Activated naive CD4-positive, alpha-beta T cell treated with Interleukin-2 at 50 U/mL for 16 hours (primary cell): ENCODE measurements at places on chromosomes 5 and 9.

GRCh38 chr9:129712634-129713401, 40.0 kb downstream of the PTGES start:
- no peak for DNase-seq

GRCh38 chr9:36127652-36128244, 8.8 kb upstream of the GLIPR2 start:
- DNase-seq: no peak

- DNase-seq: no peak
Observed at GRCh38 chr5:81188962-81189361, 44.2 kb upstream of the CKMT2 start.

GRCh38 chr5:132787076-132787475, 10.0 kb upstream of the SEPTIN8 start:
- DNase-seq: no peak

GRCh38 chr9:134725605-134725940, 84.0 kb downstream of the COL5A1 start:
- no peak for DNase-seq

DNA sequence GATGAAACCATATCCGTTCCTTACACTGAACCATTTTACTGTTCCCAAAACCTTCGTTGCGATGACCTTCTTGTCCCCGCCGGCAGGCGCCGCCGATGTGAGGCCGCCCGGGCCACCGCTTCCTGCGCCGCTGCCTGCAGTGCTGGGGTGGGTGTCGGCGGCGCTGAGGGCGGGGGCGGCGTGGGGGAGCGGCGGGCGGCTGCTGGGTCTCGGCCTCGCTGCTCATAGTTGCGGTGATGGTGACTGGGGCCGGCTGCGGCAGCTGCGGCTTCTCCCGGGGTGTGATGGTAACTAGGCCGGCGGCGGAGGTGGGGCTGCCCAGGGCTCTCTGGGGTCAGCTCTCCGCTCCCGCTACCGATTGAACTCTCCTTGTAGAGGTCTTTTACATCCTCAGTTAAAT, 14.1 kb upstream of the OR2S2 start:
- peak; percentile 17 for DNase-seq

DNA sequence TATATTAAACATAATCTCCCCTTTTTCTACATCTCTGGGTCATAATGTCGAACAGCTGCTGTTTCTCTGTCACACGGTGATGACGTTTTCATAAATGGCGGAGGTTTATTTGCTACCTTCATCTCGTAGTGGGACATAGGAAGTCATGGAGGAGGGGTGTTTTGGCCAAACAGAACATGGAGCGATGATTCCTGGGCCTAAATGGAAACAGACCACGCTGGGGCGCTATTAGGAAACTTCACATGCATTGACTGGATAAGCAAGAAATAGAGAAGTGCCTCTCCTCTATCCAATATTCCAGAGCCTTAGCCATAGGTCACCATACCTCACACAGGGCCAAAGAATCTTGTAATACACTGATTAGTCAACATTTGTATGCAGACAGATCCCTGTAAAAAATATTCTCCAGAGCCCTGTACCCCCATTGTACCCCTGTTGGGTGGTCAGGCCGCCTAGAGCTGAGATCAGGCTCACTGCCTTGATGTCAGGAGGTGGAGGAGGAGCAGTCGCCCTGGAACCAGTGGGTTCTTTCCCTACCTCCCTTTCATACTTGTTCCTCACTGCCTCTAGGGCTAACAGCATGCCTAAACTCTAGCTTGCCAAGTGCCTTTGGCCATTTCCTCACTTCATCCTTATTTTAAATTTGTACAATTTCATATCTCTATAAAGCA, 77.8 kb upstream of the SPIN1 start:
- DNase-seq: no peak

- DNase-seq: no peak
Observed at GRCh38 chr5:101534491-101535110, 631.5 kb upstream of the ST8SIA4 start.

- no peak for DNase-seq
Observed at GRCh38 chr5:52269401-52269800, 518.3 kb upstream of the ITGA1 start.

GRCh38 chr9:114034196-114034595, 43.9 kb downstream of the AMBP start:
- no peak for DNase-seq

DNA sequence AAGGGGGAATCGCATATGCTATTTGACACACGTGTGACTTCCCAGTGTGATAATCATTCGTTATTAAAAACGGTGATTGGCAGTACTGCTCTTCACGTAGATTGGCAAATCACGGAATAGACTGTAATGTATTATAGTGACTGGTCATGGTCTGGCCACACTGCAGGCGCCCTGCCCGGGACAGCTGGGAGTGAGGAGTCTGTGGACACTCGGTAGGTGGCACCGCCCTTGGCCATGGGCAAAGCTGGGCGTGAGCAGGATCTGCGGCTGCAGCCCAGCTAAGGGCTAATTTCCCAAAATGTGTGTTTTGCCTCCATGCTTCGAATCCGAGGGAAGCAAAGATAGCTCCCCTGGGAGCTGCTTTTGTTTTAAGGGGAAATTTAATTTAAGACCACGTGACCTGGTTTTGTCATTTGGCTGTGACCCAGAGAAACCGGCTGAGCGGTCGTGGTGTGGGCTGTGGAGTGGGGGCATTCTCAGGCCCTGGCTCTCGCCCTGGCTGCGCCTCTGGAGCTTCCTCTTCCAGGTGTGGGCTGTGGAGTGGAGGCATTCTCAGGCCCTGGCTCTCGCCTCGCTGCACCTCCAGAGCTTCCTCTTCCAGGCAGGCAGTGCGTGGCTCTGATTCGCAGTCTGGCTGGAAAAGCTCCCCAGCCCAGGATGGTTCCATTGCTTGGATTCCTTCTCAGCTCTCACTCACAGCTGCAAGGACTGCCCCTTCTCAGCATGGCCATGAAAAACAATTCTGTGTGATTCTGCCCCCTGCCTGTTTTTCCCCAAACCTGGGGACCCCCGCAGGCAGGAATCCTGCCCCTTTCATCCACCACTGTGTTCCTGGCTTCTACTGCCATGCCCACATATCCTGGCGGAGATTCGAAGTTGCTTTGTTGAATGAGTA, 131.1 kb downstream of the OLFM1 start:
- no peak for DNase-seq

- DNase-seq: no peak
Observed at GRCh38 chr5:97297063-97297703, 114.1 kb upstream of the RIOK2 start.

DNA sequence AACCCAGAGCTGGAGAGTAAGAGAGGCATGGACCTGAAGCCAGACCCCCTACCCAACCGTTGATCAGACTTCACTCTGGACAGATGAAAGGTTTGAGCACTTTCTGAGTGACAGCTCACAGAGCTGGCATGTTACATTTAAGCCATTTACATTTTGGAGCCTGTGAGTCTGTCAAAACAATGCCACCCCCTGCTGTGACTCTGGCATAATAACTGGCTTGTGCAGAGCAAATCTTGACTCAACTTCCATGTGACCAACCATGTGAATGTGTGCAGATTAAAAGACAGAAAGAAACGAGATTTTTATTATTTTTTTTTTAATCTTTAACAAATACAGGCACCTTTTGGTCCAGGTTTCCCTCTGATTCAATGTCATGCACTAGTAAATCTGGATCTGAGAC, 48.5 kb downstream of the MFAP3 start:
- DNase-seq: no peak

GRCh38 chr9:116276196-116276493, 122.6 kb downstream of the PAPPA start:
- no peak for DNase-seq

DNA sequence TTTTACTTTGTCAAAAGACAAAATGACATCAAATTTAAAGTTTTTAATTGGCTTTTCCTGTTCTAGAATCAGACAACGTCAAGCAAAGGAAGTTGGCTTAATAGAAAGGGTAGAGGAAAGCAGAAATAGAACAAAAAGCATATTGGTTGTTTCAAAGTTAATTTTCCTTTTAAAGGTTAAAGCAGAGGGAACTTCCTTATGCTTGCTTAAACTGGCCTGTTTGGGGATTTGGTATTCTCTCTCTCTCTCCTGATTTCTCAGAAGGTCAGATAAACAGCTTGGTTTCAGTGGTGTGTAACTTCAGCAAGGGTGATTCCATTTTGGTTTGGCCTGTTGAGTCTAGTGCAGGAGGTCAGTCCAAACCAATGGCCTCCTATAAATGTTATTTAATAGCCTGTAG, 127.1 kb downstream of the SMARCA2 start:
- DNase-seq: no peak

- peak; percentile 58 for DNase-seq
Observed at GRCh38 chr9:34403554-34404380, 27.1 kb upstream of the MYORG start.

DNA sequence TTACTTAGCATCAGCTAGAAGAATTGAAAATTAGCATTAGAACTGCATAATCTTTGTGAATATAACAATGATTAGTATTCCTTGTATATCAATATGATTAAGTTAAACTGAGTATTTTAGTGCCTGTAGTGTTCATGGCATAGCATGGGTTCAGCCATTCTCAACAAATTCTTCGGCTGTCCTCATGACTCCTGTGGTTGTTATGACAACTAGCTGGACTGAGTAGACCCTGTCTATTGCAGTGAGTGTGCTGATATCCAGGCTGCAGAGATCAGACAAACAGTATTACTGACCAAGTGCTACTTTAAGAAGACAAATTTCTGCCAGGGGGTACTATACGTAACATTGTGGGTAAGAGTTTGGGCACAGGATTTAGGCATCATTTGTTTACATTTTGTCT, 125.9 kb downstream of the NUDT12 start:
- no peak for DNase-seq

DNA sequence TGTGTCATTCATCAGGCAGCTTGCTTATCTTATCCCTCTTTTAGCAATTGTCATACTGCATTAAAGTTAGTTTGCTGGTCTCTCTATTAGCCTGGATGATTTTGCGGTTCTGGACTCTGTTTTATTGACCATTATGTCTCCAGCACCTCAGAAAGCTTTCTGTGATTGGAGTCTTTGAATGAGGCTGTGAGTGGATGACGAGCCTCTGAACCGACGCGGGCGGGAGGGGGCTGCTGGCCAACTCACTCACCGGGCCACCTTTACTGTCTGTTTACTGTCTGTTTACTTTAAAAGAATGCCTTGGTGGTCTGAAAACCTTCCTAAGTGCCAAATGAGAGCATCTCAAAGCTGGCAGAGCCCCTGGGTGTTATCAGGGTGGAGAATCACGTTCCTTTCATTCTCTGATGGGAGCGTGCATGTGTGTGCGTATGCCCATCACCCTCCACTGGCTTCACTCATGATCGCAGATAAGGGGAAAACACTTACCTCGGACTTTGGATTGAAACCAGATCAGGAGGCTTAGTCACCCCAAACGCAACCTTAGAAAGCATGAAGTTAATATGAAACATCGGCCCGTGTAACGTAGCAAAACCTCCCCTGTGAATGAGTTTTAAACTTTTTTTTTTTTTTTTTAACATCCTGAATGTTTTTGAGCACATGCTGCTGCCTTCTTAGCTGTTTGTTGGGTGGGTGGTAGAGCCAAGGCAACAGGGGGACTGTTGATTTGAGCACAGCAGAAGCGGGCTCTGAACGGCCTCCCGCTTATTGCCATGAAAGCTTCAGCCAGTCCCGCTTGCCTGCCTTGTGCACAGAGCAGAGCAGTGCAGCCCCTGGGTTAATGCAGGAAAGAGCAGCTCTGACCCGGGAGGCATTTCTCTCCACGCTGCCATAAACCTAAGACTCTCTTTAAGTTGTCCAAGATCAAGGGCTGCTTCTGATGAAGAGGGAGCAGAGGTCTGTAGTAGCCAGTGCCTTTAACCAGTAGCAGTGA, 173.6 kb downstream of the GADD45G start:
- no peak for DNase-seq

DNA sequence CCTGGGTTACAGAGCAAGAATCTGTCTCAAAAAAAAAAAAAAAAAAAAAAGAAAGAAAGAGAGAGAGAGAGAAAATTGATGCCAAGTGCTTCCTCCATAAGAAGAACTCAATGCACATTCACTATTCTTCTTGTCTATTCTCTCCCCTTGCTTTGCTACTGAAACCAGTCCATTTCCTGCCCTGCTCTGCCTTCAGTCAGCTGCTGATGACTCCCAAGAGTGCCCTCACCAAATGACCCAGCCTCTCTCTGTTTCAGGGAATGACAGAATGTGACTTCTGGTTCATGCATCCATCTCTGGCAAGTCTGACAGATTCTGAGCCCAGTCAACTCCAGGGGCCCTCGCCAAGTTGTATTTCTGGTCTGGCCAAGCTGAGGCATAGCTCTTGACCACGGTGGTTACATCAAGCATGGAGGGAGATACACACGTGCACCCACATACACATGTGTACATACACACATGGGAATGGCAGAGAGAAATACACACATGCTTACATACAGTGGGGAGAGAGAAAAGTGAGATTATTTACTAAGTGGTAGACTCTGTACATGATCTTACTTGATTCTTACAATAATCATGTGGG, 106.2 kb downstream of the NSG2 start:
- no peak for DNase-seq

DNA sequence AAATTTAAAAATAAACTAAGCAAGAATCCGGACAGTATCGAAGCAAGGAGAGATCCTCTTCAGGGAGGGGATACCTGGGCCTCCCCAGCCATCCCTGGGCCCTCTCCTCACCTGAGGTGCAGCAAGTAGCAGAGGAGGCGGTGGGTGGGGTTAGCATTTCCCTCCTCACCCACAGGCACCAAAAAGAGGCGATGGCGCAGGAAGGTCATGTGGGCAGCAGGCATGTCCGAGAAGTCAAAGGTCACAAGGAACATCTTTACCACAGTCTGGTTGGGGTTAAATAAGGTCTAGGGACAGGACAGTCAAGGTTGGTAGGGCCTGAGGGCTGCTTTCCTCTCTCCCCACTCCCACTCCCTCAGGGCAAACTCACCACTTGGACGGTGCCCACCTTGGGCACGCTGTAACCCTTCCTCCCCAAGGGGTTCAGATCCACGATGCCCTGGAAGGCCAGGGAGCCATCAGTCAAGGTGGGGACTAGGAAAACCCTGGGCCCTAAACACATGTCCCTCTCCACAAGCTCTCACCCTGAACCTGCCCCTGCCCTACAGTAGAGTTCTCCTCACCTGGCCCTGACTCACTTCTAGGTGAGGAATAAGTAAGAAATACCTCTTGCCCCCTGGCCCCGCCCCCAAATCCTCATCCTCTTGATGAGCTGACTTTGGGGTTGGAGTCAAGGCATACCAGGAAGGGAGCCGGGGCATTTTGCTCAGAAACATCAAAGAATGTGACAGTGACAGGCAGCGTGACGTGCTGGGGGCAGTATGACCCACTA, 2.8 kb upstream of the STOML2 start:
- DNase-seq: no peak

DNA sequence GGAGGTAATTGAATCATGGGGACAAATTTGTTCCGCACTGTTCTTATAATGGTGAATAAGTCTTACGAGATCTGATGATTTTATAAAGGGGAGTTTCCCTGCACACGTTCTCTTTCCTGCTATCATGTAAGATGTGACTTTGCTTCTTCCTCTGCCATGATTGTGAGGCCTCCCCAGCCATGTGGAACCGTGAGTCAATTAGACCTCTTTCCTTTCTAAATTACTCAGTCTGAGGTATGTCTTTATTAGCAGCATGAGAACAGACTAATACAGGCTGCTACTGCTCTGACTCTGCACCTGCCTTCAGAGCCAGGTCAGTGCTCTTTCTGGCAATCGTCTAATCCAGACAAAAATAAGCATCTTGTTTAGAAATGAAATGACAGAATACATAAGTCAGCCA, 479.2 kb upstream of the TUSC1 start:
- no peak for DNase-seq

- no peak for DNase-seq
Observed at GRCh38 chr5:38323645-38324295, 65.4 kb downstream of the EGFLAM start.
